ENCODE measurements at places on chromosomes 3 and 15.

DNA sequence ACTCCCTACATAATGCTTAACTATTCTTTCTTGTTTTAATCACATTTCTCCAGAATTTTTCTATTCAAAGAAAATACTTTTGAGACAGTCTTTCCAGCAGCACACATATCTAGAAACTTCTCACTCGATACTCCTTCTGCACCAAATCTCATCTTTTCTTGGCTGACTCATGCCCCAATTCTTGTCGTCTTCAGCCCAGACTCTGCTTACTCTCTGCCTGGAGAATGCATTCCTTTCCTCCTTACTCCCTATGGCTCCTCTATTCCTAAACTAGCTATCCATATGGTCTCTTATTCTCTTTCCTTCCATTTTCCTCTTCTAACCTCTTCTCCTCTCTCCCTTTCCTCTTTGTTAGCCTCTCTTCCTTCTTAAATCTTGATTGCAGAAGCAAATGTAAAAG, 158.7 kb downstream of the GBE1 start:
- DNase-seq = no peak

GRCh38 chr3:24709956-24710355, 215.3 kb upstream of the THRB start:
- no peak for DNase-seq

- no peak for DNase-seq
Measured at GRCh38 chr15:55909036-55909811, 84.2 kb downstream of the NEDD4 start.

GRCh38 chr3:149507491-149508324, 33.2 kb downstream of the TM4SF4 start:
- DNase-seq = peak; percentile 50

GRCh38 chr3:134485075-134485717, 589 bp downstream of the ANAPC13 start:
- peak; percentile 40 for DNase-seq

- no peak for DNase-seq
Measured at GRCh38 chr3:152658977-152659720, 175.8 kb upstream of the P2RY1 start.

DNA sequence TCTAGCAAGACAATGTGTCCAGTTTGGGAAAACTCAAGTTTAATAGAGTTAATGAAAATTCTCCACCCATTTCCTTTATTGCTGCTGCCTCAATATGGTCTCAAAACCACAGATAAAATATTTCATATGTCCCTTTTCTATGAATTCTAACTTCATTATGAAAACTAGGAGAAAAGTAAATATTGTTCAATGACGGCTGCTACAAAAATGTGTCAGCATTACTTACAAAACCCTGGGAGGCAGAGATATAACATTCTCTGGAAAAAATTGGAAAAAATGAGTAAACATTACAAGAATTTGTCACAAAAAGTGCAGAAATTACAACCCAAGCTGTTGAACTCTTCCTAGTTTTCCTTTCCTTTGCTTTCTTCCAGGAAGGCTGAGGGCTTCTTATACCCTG, 22.2 kb upstream of the FBN1 start:
- no peak for DNase-seq

DNA sequence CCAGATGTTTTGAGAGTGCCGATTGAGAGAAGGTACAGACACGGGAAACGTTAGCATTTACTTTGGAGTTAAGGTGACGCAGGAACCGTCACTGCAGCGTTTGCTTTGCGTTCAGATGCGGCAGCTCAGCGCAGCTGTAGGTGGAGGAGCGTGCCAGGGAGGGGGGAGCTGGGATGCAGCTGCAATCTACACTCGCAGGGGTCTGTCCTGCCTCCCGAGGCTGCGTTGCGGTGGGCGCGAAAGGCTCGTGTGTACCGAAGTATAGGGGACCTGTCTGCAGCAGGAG, 425 bp upstream of the FYTTD1 start:
- DNase-seq = peak; percentile 73

DNA sequence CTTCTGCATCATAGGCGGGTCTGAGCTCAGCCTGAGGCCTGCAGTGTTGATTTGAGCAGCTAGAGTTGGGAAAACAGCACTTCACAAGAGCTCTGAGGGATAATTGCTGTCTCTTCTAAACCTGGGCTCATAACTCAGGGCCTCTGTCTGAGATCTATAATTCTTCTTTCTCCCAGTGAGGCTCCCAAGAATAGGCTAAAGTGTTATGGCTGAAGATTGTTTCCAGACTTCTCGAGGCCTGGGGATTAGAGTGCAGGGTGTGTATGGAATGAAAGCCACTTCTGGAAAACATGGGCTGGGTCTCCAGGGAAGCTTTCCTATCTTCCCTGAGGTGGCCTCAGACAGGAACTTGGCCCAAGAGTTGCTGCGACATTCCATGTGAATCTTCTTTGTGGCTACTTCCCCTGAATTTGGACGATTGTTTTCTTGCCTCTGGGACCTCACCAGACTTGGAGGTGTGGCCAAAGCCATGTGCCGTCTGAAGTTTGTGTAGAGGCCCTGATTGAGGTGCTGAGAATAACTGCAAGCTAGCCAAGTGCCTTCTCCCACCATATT, 26.5 kb downstream of the MTMR14 start:
- DNase-seq = no peak

- DNase-seq = no peak
Measured at GRCh38 chr15:81256916-81257315, 60.2 kb downstream of the IL16 start.

DNA sequence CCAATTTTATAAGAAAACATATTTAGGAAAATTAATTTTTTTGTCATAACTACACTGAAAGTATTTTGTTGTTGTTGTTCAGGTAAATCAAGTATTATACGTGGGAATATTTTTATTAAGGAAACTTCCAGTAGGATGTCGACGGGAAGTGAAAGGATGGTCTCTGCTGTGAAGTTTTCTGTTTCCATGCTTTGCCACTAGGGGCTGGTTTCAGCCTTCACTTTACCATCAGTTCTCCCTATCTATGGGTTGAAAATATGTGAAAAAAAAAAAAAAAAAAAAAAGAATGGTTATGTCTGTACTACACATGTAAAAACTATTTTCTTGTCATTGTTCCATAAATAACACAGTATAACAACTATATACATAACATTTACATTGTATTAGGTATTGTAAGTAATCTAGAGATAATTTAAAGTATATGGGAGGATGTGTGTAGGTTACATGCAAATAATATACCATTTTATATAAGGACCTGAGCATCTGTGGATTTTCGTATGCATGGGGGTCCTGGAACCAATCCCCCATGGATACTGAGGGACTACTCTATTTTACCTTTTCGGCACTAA, 136.7 kb downstream of the SMAD6 start:
- DNase-seq = no peak

DNA sequence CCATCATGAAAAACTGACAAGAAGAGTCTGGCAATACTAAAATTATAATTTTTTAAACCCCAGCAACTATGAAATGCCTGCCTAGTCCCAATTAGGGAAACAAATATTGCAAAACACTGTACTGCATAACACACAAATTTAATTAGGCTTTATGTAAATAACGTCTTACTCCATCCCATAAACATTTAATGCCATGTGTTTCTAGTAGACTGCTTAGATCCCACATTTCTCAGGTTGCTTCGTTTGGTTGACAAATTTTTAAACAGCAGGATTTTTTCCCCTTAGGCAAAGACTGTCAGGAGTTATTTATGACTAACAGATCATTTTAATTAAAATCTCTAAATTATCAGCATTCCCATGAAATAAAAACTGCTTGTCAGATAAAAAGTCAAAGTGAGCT, 29.9 kb downstream of the EIF2AK4 start:
- no peak for DNase-seq

DNA sequence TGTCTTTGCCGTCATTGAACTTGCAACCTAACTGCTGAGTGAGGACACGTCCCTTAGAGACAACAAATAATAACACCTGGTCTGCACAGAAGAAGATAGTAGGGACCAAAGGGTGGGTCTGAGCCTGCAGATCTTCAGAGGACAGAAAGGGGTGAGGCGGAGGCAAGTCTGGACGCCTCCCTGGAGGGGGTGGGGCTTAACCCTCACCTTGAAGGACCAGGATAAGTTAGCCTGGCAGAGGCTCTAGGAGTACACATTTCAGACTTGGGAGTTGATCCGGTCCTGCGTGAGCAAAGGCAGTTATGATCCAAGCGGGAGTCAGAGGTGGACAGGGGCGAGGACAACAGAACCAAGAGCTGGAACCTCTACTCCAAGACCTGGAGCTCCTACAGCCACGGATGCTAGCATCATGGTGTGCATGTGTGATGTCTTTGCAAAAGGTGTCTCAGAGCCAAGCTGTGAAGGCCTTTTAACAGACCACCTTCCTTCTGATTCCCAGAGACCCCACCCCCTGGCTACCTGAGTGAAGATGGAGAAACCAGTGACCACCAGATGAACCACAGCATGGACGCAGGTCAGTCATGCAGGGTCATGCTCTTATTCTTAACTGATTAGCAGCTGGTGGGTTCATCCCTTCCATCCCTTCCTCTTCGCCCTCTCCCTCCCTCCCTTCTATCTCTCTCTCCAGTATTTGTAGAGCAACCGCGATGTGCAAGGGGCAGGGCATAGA, 88.0 kb downstream of the AAGAB start:
- DNase-seq = no peak

GRCh38 chr15:38696109-38696727, 131.6 kb upstream of the RASGRP1 start:
- DNase-seq = peak; percentile 77

DNA sequence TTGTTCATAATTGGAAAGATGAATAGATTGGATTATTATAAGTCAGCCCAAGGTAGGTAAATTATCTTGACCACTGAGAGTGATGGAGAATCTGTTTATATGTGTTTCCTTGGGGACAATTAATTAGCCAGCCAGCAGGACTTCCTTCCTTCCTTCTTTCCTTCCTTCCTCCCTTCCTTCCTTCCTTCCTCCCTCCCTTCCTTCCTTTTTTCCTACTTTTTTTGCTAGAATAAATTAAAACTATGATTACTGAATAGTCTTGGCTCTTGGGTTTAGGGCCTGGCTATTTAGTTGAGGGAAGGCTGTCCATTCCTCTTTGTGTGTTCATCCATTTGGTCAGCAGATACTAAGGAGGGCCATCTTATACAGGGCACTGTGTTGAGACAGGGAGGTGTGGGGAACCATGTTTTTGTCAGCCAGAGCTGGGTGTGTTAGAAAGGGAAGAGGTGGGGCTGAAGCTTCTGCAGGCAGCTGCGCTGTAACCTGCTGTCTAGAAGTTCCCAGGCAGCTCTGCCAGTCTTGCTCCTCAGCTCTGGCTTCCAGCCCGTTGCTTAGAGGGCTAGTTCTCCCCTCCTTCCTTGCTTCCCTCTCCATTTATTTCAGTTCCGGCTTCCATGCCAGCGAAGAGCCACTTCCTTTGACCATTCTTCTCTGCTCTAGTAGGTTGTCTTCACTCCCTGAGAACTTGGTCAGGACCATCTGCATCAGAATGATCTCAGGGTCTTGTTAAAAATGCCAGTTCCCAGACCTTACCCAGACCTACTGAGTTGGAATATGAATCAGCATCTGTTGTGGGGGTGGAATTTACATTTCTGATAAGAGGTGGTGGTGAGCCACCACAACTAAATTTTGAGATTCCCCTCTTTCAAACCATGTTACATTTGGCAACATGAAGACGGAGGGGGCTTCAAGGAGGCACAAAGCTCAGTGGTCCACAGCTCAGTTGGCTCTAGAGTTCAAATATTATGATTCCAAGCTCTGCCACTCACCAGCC, 113.9 kb downstream of the DGKG start:
- DNase-seq = peak; percentile 20

- DNase-seq = no peak
Measured at GRCh38 chr3:58272891-58273290, 33.2 kb upstream of the RPP14 start.

- DNase-seq = peak; percentile 36
Measured at GRCh38 chr15:77836121-77836692, 203.5 kb upstream of the LINGO1 start.

- DNase-seq = no peak
Measured at GRCh38 chr15:72106068-72106467, 11.9 kb downstream of the MYO9A start.

- no peak for DNase-seq
Measured at GRCh38 chr3:130509008-130509407, 8.0 kb upstream of the COL6A6 start.

GRCh38 chr3:32237670-32238452, 619 bp upstream of the CMTM8 start:
- no peak for DNase-seq

DNA sequence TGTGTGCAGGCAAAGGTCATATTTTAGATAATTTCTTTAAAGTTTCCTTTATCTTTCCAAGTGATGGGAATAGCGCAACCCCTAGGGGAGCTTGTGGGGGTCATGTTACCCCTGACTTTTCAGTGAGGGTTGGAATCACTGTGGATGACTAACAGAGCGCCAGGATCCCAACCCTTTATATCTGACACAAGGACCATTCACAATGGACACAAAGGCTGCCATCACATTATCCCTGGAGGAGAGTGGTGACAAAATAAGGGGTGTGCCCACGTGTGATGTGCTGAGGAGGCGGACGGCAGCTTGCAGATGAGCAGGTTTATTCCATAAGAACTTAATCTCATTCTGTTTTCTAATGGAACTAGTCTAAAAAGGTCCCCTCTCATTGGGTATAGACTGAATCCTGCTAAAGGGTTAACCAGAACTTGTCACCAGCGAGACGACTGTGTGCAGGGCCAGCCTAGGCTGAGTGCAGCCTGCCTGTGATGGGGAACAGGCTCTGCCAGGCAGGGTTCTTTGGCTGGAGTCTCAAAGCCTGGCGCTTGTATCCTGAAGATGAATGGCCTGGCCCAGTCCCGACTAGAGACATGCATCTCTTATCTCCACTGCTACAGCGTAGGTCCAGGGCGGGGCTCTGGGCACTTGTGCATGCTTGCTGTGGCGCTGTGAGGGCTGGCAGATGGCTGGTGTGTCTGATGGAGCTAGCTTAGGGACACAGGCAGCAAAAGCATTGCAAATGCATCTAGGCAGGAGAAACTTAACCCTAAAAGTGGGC, 50.2 kb downstream of the CHDH start:
- no peak for DNase-seq

- DNase-seq = no peak
Measured at GRCh38 chr3:73504852-73505251, 119.9 kb downstream of the PDZRN3 start.
